Activated T-helper 1 cell treated with Interleukin-2 at 50 U/mL for 16 hours (primary cell): ENCODE measurements at places on chromosomes 6 and 20.

GRCh38 chr20:53916173-53916512, 154.3 kb downstream of the BCAS1 start:
- DNase-seq = no peak

- no peak for DNase-seq
Measured at GRCh38 chr6:65081756-65082155, 625.3 kb downstream of the EYS start.

DNA sequence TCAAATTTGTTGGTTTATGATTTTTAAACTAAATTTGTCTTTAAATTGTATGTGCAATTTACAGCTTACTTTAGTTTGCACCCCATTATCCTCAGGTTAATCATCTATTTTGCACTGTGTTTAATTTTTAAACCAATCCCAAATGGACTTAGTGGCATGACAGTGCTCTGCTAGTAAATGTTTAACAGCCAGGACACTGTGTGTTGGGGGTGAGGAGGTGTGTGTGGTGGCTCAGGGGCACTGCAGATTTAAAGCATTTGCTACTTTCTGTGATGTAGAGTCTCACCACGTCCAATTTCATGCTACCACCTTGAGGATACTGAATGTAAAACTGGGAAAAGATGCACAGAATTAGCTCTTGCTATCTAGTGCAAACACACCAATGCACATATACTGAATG, 225.7 kb downstream of the HAO1 start:
- no peak for DNase-seq

DNA sequence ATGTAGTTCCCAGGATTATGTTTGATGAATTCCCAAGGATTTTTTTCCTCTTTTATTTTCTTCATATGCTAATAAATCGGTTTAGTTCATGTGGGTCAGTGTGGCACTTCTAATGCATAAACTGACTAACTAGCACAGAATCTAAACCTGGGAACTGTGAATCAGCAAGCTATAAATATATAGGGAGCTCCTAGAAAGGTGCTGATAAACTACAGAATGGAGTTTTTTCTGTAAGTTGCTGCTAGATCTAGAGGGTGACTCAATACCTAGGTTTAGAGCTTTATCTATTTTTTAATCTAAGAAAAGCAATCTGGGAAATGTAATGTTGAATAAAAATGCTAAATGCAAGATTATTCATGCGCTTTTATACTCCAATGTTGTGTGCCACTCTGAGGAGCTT, 118.8 kb upstream of the PTCHD4 start:
- DNase-seq = no peak

DNA sequence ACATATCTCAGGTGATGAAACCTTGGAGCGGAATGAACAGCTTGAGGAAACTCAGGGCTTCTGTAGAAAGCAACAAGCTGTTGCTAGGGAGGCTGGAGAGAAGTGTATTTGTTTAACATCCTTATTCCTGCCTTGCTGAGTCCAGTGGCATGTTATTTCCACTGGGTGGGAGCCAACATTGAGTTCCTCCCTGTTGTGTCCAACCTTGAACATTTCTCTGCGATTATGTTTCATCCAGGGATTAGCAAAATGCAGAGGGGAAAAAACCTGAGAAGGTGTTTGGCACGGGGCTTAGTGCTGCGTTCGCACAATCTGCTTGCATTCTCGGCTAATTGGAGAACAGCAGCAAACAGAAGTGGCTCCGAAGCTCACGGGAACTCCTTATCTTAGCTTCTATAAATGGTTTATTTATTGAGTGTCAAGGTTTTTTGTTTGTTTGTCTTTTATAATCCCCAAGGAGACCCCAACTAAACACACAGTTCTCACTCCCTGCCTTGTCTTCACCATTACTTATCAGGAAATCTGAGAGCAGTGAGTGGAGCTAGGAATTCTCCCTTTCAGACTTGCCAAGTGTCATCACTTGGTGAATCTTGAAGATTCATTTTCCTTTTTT, 412.8 kb downstream of the CDC5L start:
- DNase-seq = no peak

DNA sequence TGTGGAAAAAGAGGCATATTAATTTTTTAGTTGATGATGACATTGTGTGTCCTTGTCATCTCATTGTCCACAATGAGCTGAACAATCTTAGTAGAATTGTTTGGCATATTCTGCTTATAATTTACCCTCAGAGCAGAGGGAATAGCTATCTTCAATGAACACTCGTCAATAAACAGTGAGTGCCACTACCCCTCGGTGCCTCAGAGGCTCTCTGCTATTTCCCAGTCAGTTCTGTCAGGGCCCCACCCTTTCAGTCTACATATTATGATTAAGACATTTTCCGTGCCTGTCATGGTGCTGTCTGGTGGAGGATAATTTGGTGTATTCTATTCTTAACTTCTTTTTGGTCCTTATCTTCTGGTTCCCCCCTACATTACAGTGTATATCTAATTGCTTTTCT, 31.2 kb downstream of the NUS1 start:
- no peak for DNase-seq

GRCh38 chr20:40683221-40683893, 5.7 kb downstream of the MAFB start:
- no peak for DNase-seq

GRCh38 chr20:2217857-2218539, 77.8 kb upstream of the TGM3 start:
- no peak for DNase-seq

- DNase-seq = no peak
Measured at GRCh38 chr20:18058661-18059467, 1.1 kb upstream of the OVOL2 start.

- DNase-seq = no peak
Measured at GRCh38 chr6:128336436-128337095, 183.8 kb downstream of the PTPRK start.

DNA sequence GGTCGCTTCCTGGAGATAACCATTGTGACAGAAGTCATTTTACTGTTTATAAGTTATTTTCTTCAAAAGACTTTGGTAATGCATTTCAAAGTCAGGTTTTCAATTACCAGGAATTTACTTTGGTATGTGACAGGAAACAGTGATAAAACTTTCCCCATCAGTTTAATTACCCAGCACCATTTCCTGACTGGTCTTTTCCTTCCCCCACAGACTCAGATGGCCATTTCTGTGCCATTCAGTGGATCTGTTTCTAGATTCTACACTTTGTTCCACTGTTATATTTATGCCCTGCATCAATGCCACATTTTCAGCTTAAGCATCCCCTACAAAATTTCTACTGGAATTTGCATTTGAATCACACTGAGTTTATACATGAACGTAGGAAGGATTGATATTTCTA, 16.3 kb downstream of the RRBP1 start:
- DNase-seq = no peak

- DNase-seq = no peak
Measured at GRCh38 chr20:31684153-31685015, 38.3 kb downstream of the BCL2L1 start.

DNA sequence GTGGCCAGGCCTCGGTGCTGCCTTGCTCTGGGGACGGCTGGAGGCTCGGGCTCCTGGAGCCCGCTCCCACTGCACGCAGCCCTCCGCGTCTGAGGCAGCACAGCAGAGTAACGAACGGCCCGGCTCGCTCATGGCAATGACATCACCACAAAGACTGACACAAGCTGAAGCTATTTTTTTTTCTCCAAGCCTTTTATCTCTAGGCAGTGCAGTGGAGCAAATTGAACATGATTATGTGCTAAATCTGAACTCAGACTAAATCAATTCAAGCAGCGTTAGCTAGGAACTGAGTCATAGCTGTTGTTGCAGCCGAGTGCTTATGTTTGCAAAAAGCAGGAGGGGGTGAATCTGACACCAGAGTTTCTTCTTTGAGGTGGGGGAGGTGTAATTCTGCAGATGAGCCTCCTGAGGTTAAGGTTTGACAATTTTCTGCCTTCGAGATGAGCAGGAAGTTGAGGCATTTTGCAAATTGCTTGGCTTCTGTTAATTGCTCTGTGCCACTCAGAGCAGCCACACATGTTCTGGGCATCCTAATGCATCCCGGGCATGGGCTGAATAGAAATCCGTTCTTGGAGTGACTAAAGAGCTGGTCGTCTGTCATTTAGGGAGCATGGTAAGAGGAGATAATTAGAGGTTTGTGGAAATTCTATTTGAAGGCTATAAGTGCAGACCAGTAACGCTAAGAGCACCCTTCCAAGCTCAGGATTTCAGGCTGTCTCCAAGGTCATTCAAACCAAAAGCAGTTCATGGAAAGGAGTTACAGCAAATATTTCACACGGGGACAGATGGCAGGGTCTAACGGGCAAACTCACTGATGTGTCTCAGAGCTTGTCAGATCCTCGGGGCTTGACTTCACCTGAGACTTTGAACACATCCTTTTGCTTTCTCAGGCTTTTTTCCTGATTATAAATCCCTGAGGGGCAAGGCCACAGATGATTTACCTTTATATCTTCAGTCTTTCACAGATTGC, 155.1 kb upstream of the ENPP5 start:
- no peak for DNase-seq

DNA sequence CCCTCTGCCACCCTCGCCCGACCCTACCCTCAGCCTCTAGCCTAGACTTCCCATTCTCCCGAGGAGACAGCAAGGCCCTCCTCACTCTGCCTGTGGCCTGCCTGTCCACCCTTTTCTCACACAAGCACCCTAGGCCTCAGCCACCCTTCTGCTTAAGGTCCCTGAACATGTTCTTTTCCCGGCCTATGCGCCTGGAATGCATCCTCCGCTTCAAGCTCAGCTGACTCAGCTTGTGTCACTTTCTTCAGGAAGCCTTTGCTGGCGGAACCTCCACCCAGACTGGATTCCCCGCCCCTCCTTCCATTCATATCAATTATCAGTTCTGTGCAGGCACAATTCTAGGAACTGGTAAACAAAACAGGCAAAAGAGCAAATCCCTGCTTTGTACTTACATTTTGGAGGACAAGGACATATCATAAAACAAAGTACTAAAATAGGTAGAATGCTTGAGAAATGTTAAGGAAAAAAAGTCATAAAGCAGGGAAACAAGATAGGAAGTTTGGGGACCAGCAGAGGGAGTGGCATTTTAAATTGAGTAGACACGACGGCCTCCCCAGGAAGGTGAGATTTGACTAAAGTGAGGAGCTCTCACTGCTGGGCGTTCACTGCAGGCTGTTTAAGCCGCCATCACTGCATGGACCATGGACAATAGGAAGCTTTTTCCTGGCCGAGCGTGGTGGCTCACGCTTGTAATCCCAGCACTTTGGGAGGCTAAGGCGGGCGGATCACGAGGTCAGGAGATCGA, 17.9 kb upstream of the SNHG17 start:
- DNase-seq = no peak

- no peak for DNase-seq
Measured at GRCh38 chr6:37047346-37047688, 41.9 kb downstream of the FGD2 start.

- DNase-seq = no peak
Measured at GRCh38 chr6:34736823-34737222, 20.5 kb upstream of the SNRPC start.

- no peak for DNase-seq
Measured at GRCh38 chr6:2119275-2119674, 126.1 kb downstream of the GMDS start.

DNA sequence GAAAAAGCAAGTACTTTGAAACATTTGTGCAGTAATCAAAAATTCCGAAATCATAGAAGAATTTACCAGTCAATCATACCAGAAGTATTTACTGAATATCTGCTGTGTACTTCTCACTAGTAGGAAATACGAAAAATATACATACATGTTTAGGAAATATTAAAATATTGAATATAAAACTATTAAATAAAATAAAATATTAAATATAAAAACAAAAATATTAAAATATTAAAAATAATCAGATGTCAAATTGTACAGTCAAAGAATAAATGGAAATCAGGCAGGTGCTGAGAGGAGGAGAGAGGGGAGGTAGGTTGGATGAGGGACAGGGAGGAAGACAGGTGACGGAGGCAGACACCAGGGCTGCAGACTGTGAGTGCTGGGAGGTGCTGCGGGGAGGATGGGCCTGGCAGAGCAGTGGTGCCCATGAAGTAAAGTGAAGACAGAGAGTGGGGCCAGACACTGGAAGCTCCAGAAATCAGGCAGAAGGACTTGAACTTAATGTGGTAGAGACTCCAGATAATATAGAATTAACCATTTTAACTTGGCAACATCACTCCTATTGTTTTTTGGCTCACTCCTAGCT, 55.9 kb downstream of the PRKN start:
- DNase-seq = no peak

GRCh38 chr20:39133201-39133600, 171.1 kb downstream of the DHX35 start:
- no peak for DNase-seq

DNA sequence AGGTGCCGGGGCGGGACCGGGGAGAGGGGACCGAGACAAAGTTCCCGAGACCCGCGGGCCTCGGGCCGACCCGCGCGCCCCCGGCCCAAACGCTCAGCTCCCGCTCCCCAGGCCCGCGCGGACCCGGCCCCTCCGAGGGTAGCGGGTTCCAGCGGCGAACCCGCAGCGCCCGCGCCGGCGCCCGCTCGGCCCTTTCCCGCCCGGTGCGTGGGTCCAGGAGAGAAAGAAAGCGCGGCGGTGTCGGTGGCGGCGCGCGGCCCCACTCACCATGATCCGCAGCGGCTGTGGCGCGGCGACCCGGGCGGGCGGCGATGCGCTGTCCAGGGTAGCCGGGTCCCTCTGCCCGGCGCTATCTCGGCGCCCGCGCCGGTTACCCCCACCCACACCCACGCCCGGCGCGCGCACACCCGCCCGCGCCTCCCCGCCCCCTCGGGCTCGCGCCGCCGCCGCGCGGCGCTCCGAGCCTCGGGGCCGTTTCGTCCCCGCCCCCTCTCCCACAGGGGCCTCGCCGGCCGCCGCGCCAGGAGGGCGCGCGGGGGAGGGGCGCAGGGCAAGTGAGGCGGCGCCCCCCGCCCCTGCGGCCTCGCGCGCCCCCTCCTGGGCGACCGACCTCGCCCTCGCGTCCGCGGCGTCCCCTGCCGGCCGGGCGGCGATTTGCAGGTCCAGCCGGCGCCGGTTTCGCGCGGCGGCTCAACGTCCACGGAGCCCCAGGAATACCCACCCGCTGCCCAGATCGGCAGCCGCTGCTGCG, at the start of gene ELOVL2:
Gene ELOVL2 (minus strand): TSS at position 345 of the 751 bp plus-strand sequence. CDS start 75 bp downstream, at position 270.
- no peak for DNase-seq

DNA sequence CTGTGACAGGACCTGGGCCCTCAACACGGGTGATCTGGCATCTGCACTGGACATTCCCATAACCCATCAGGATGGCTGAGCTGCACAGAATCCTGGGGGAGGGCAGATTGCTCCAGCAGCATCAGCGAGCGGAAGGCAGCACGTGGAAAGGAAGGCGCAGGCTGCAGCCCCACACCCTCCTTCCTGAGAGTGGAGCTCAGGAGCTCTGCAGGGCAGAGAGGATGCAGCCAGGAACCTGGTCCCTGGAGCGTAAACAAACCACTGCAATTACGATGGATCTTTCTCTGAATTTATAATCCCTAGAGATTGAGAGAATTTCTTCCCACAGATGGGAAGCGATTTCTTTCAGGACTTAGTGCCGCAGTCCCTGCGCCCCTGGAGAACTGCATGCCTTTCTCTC, 39.7 kb upstream of the EMILIN3 start:
- no peak for DNase-seq
